Stimulated activated CD4-positive, alpha-beta T cell treated with anti-CD3 and anti-CD28 coated beads, TNF-alpha, amount 100 ng/mL, for 1 hour (primary cell): ENCODE measurements at places on chromosomes 3 and 15.

- DNase-seq: no peak
Measured at GRCh38 chr15:78907577-78907976, 34.9 kb downstream of the MORF4L1 start.

DNA sequence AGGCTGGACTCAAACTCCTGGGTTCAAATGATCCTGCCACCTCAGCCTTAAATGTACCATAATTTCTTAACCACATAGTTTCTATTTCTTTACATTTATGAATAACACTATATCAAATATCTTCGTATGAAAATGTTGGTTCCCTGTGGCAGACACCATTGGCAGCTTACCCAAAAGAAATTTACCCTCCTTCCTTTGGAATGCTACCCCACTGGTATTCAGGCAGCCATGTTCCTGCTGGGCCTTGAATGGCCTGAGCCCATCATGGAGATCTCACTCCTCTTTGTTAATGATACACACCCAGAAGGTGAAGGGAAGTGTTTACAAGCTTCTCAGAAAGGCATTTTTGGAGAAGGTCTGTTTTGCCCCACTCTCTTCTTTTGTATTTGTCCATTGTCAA is 94.3 kb upstream of the RNF7 start:
- no peak for DNase-seq

- DNase-seq: no peak
Measured at GRCh38 chr3:73137736-73138403, 76.4 kb downstream of the EBLN2 start.

- no peak for DNase-seq
Measured at GRCh38 chr3:54274607-54275006, 152.3 kb downstream of the CACNA2D3 start.

- DNase-seq: no peak
Measured at GRCh38 chr3:179418610-179419009, 32.7 kb downstream of the GNB4 start.
